Endothelial cell of umbilical vein (primary cell): ENCODE measurements at places on chromosomes 1 and 21.
A peak's percentile ranks its signal among the peaks of the same experiment; 100 is the strongest.

- peak; percentile 41 for DNase-seq
Measured at GRCh38 chr1:206464456-206464964, 5.8 kb upstream of the IKBKE start.

DNA sequence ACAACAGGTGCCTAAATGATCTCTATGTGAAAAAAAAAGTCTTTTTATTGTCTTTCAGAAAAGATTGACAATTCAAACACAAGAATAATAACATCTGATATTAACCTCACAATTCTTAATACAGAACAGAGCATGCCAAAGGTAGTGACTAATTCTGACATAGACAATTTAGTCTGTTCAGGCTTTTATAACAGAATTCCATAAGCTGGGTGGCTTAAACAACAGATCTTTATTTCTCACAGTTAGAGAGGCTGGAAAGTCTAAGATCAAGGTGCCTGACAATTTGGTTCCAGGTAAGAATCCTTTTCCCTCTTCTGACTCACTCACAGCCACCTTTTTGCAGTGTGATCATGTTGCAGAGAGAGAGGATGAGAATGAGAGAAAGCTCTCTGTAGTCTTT, 27.0 kb downstream of the DPYD start:
- peak; percentile 21 for DNase-seq

- no peak for DNase-seq
Measured at GRCh38 chr1:155253208-155253607, 2.1 kb downstream of the ENTREP3 start.

GRCh38 chr1:39900662-39901463, 854 bp downstream of the MYCL start:
- DNase-seq = no peak

DNA sequence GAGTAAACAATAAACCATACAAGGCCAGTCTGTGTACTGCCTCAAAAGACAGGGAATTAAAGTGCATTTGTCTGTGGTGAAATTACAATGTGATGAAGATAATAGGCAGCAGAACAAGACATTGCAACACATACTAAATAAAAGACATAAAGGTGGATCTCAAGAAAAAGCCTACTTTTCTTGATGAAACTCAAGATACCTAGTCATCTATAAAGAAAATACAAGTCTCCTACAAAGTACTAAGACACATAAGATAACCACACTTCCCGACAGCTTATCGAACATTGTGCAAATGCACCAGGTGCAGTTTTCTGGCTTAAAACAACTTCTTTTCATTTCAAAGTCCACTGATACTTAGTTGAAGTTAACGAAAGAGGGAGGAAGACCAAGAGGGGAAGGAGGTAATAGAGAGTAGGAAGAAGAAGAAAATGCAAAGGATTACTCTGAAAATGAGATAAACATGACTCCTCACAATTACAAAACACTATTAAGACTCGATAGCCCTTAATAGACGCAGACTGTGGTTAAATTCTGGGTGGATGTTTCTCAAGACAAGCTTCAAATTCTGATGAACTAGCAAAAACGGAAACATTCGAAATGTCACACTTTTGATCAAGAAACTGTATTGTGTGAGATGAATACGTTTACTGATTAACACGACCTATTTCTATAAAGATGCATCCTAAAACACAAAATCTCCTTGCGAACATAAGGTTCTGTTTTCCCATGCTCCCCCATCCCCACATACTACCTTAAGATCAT, 2.0 kb downstream of the HNRNPR start:
- DNase-seq = peak; percentile 41
